ENCODE measurements at places on chromosomes 1 and 21.

- DNase-seq, result no peak
Observed at GRCh38 chr1:65105596-65105995, 42.4 kb upstream of the AK4 start.

GRCh38 chr1:86915737-86916235 is 1.4 kb downstream of the HS2ST1 start:
- no peak for DNase-seq

GRCh38 chr1:186054003-186054402 is 319.8 kb downstream of the HMCN1 start:
- DNase-seq, result no peak

DNA sequence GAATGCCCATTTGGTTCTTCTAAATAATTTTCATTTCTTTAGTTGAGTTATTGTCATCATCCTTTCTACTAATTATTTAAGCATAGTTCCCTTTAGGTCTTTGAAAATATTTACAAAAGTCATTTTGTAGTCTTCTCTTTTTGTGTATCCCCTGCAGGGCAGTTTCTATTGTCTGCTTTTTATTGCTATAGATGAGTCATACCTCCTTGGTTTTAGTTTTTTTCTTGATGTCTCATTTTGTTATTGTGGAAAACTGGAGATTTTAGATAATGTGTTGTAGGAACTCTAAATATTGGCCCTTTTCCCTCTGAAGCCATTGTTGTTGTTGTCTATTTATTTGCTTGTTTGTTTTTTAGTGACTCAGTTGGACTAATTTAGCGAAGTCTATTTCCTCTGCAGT is 387.9 kb downstream of the NUF2 start:
- no peak for DNase-seq

DNA sequence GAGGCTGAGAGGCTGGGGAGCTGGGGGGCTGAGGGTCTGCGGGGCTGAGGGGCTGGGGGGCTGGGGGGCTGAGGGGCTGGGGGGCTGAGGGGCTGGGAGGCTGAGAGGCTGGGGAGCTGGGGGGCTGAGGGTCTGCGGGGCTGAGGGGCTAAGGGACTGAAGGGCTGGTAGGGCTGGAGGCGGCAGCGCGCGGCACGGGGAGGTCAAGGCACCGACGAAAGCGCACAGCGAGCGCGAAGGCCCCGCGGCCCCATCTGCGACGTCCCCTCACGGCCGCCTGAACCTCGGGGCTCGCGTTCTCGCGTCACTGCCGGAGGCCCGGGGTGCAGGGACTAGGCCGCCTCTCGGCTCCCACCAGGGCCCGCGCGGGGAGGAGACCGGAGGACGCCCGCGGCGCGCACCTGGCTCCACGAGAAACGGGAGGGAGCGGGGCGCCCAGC is 356 bp downstream of the INTS11 start:
- DNase-seq, result no peak

DNA sequence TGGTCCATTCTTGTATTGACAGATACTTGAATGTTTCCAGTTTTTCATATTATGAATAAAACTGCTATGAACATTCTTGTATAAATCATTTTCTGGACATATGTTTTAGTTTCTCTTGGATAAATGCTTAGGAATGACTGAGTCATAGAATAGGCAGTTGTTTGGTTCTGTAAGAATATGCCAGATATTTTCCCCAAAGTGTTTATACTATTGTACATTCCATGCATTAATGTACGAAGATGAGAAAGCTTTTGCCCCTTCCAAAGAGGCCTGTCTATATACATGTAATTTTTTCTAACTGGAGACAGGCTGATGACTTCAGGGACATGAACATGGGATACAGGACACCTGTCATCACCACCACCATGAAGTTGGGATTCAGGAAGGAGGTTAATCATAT is 11.3 kb downstream of the NBPF3 start:
- no peak for DNase-seq

GRCh38 chr1:24292887-24293286 is 26.3 kb upstream of the GRHL3 start:
- no peak for DNase-seq

DNA sequence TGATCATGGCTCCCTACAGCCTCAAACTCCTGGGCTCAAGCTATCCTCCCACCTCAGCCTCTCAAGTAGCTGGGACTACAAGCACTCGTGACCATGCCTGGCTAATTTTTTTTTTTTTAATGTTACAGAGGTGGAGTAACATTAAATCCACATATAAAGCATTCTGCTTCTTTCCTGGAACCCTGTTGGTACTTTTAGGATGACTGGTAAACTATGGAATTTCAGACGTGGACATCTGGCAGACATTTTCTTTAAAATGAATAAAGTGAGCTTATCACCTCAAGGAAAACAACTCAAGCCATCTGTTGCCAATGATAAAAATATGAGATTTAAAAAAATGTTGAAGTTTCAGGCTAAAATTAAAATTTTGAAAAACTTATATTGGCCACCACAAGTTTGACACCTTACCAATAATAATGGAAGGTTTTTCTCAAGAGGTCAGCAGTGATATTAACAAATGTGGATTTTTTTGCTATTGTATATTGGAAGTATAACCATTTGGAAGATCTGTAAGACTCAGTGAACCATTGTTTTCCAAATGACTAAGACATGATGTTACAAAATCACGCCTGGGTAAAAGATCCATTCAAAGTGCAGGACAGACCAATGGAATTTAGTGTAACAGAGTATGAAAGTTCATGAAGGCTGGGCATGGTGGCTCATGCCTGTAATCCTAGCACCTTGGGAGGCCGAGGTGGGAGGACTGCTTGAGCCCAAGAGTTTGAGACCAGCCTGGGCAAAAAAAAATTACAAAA is 52.7 kb upstream of the EIF4G3 start:
- DNase-seq, result no peak

GRCh38 chr1:108503062-108503733 is 53.1 kb downstream of the NBPF6 start:
- DNase-seq, result no peak

DNA sequence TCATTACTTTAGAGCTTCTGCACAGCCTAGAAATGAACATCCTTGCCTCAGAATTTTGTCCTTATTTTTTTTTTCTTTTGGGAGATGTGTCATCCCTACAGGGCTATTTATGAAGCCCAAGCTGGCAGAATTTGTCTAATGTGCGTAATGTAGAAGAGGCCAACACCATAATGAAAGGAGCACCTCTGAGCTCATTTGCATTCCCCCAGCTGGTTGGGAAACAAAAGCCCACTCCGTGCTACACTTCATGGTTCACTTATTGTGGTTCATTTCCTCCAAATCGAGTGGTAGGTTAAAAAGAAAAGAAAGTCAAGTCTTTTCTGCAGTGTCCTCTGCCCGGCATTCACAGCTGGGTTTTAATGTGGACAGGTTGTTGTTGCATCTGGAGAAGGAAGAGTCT is 73.5 kb downstream of the KAZN start:
- DNase-seq, result no peak

DNA sequence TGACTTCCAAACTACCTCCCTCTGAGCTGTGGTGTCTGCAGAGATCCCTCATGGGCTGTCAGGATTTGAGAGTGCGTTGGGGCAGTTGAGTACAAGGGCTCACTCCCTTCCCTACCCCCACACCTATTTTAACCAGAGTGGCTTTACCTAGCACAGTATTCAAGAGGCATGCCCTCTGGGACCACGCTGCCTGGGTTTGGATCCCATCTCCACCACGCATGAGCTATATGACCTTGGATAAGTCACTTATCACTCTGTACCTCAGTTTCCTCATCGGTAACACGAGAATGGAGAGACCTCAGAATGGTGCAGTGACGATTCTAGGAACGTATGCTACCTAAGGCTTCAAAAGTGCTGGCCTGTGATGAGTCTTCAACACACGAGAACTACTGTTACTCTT is 147.3 kb upstream of the WNT4 start:
- DNase-seq, result no peak

GRCh38 chr1:176531921-176532897 is 69.2 kb downstream of the PAPPA2 start:
- no peak for DNase-seq

- peak; percentile 77 for DNase-seq
Observed at GRCh38 chr1:203271018-203271743, 34.1 kb upstream of the BTG2 start.

DNA sequence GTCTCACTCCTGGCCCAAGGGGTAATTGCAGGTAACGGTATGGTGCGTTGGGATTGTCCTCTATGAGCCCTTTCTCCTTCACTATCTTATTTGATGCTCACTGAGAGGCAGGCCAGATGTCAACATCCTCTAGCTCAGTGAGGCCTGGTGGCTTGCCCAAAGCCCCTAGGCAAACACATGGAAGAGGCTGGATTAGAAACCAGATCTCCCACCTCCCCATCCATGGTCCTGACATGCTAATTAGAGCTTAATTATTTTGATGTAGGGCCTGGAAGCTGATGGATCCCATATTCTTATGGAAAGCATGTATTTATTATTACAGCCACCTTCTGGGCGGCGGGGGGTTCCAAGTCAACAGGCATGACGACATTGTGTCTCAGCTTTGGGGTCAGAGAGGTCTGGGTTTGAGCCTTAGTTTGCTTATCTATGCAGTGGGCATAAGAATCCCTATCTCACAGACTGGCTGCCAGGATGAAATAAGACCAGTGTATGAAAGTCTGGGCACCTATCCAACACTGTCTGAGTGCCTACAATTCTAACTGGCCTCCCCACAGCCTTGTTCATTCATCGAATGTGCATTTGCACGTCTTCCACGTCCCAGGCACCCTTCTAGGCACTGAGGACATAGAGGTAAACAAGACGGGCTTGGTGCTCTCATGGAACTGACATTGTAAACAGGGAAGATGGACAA is 6.2 kb downstream of the SMPDL3B start:
- no peak for DNase-seq

DNA sequence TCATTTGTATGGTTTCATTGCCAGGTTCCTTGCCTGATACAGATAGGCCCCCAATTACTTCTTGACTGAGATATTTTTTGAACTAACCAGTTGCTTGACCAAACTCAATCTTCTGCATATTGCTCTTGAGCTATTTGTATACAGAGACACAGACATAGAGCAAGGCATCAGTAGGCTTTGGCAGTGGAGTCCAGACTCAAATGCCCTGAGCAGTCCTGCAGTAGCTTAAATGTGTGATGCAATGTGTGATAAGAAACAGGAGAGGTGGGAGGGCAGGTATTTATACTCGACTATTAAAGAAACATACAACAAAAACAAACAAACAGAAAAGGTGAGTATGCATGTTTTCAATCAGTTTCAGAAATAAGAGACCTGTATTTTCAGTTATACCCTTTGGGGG is 197.9 kb upstream of the DAB1 start:
- DNase-seq, result no peak

- DNase-seq, result no peak
Observed at GRCh38 chr1:46001081-46001785, 131.2 kb downstream of the PIK3R3 start.

GRCh38 chr1:1985375-1986050 is 18.1 kb downstream of the CFAP74 start:
- no peak for DNase-seq

DNA sequence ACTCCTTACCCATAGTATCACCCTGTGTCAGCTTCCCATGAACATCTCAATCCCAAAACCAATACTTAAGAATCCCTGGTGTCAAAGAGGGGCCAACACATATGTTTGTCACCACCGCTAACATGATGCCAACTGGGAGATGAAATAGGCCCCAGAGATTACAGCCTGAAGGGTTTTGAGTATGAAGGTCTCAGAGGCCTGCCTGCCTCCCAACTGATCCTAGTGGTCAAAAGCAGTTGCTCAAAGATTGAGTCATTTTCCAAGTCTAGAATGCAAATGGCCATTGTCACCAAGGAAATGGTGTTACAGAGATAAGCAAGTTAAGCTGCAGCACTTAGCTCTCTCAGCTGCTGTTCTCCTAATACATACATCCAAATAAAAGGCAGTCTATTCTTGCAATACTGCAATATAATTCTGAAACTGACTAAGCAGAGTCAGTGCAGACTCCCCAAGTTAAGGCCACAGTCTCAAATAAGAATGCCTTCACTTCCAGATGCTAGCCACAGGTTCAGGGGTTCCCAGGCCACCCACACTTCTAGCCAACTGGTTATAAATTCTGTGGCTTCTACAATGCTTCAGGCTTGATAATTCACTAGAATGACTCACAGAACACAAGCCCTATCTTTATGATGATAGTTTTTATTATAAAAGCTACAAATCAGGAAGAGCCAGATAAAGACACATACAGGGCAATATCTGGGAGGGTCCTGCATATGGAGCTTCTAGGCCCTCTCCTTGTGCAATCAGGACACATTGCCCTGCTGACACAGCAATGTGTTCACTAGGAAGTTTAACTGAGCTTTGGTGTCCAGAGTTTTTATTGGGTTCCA is 18.7 kb downstream of the DUSP10 start:
- DNase-seq, result no peak

DNA sequence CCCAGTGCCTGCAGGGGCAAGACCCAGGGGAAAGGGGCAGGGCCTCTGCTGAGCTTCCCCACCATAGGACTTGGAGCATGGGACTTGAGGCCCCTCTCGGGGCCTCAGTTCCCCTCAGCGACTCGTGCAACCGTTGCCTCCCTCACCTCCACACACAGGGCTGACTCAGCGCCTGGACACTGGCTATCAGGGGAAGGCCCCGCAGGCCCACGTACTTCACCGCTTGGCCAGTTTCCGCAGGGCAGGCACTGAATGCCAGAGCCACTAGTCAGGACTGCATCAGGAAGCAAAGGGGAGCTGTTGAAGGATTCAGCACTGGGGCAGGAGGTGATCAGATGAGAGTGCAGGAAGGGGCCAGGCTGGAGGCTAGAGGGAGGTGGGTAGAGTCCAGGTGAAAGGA is 15.5 kb upstream of the FAM131C start:
- no peak for DNase-seq

GRCh38 chr21:36749935-36750575 is 51.1 kb downstream of the SIM2 start:
- no peak for DNase-seq

DNA sequence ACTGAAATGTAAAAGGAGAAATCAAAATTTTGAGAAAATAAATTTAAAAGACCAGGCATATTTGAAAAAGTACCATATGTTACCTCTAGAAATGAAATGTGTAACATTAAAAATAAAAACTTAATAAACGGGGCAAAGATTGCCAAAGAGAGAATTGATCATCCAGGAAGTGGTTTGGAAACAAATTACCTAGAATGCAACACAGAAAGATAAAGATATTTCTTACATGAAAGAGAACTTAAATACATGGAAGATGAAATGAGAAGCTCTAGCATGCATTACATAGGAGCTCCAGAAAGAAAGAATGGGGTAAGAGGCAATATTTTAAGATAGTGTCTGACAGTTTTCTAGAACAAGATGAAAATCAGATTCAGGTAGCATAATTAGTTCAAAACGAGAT is 235.9 kb upstream of the IRF2BP2 start:
- DNase-seq, result no peak

DNA sequence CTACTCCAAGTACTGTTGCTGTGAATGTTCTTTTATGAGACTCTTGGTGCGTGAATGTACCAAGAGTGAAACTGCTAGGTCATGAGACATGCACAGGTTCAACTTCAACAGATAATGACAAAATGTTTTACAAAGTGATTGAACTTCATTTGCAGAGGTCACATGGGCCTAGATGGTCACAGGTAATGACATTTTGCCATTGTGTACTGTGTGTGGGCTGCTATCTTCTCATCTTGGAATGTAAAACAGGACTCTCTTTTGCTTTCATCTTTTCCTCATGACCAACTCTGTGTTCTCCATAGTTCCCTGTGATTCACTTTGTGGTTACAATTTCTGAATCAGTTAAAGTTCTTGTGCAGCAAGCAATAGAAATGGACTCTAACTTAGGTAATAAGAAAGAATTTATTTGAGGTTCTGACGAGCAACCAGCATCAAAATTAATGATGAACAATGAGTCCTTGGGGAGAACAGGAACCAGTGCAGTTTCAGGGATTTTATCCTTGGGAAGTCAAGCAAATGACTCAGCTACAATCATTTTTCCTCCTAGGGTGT is 16.2 kb upstream of the TSNAX start:
- DNase-seq, result no peak

Measured in NCI-H187 treated with DMSO at 0.1 percent for 48 hours (cell line).